Mesothelial cell of epicardium (in vitro differentiated cells): ENCODE measurements at places on chromosomes 12 and 14. TPM values are rescaled to one million over a fixed set of nuclear protein-coding genes. Genes with fewer than 3 reads are reported as not detected.

OLR1 gene
- 1.3 to 1.7 TPM (median 1.4 TPM) in 3 replicates for total RNA-seq

- H3K4me1 ChIP-seq, result peaks cover 10% of the 10 kb centered on the region
- no peak overlapping the region for H3K4me3 ChIP-seq
- DNase-seq, result no peak
Observed at GRCh38 chr12:114967151-114967550, 283.2 kb upstream of the TBX3 start.

GPR84 gene
- 0.18 to 0.32 TPM (median 0.24 TPM) in 3 replicates for total RNA-seq

GPRC5A gene
- 107 to 116 TPM (median 108 TPM) in 3 replicates for total RNA-seq

MMP17 gene
- 1.8 to 2.0 TPM (median 1.9 TPM) in 3 replicates for total RNA-seq

CLEC9A gene
- total RNA-seq, result not detected in 3 replicates

DNA sequence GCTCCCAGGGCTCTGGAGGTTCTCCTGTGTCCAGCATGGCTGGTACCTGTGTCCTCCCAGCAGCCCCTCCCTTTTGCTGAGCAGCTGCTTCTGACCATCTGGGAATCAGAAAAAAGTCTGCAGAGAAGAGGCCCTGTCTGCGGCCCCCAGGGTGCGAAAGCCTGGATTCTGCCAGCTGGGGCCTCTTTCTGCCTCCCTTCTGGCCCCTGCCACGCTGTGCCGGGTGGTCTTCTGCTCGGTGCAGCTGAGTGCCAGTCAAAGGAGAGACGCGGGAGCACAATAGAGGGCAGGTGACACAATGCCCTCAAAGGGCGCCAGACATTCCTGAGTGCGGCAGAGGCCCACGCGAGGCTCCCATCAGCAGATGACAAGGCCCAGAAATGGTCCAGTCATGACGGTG lies 12.6 kb downstream of the BTBD6 start:
- no peak overlapping the region for H3K4me3 ChIP-seq
- no peak overlapping the region for H3K27ac ChIP-seq
- H3K4me1 ChIP-seq, result no peaks in the 10 kb centered on the region
- no peaks in the 10 kb centered on the region for H3K27me3 ChIP-seq
